ENCODE measurements at places on chromosomes 6 and 20. TPM values are rescaled to one million over a fixed set of nuclear protein-coding genes. Genes with fewer than 3 reads are reported as not detected.

DNA sequence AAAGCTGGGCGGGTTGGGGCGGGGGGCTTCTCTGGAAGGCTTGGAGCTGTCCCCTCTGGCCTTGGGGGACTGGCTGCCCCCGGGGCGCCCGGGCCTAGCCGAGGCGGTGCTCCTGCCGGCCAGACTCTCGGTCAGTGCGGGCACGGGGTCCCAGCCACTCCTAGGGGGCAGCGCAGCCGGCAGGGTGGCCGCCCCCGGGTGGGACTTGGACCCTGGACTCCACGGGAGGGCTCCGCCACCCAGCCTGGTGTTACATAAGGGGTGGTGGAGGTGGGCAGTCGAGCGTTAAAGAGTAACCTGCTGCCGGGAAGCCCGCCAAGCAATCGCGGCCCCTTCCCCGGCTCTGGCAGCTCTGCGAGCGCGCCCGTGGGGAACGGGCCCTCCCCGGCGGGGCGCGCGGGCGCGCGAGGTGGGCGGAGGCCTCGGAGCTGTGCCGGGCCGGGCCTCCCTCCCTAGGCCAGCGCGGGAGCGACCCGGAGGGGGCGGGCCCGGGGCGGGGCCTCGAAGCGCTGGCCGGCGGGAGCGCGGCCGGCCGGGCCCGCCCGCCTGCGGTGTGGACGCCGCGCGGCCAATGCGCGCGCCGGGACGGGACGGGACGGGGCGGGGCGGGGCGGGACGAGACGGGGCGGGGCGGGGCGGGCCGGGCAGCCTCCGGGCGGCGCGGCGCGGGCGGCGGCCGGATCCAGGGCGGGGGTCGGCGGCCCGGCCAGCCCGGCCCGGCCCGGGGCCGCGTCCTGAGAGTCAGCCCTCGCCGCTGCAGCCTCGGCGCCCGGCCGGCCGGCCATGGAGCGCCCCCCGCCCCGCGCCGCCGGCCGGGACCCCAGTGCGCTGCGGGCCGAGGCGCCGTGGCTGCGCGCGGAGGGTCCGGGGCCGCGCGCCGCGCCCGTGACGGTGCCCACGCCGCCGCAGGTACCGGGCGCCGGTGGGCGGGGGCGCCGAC, at the start of gene SLC2A4RG:
Gene SLC2A4RG (plus strand): TSS at position 647 of the 940 bp plus-strand sequence. CDS start 137 bp downstream, at position 784.
- DNase-seq: no peak

DNA sequence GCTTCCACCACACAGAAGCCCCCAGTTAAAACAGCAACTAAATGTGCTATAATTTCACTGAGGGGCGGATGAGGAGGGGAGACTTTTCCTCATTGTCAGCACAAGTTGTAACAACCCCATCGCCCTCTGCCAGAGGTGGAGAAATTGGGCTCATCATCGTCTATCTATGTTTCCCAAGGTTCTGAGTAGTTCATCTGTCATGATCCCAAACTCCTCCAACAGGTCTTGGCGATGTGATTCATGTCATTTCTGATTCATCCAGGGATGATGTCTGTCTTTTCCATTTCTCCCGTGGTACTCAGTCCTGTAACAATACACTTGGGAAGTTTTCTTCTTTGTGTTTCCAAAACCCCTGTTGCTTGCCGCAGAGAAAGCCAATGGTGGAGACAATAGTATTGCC, 51.0 kb downstream of the TFAP2A start:
- DNase-seq: no peak

- DNase-seq: no peak
Measured at GRCh38 chr6:161200610-161201370, 73.1 kb downstream of the AGPAT4 start.

- DNase-seq: no peak
Measured at GRCh38 chr20:50267041-50267865, 76.6 kb downstream of the CEBPB start.

GRCh38 chr20:50029083-50029696, 46.4 kb downstream of the SNAI1 start:
- no peak for DNase-seq

The PRSS16 gene
- 1.1 TPM for total RNA-seq

The KCNS1 gene
- 1.1 TPM for total RNA-seq

The PPP1R3G gene
- total RNA-seq: 2.6 TPM

The OR2H1 gene
- total RNA-seq: not detected

The DDR1 gene
- total RNA-seq: 112 TPM

The PNPLA1 gene
- not detected for total RNA-seq

The TNFRSF21 gene
- 23.1 TPM for total RNA-seq

All from chondrocyte (in vitro differentiated cells).